ENCODE measurements at places on chromosomes 4 and X. TPM values are rescaled to one million over a fixed set of nuclear protein-coding genes. Genes with fewer than 3 reads are reported as not detected.

CPZ gene
- 1.6 TPM for total RNA-seq

APLN gene
- 0.19 TPM for total RNA-seq

MAGEA8 gene
- not detected for total RNA-seq

SRPX gene
- total RNA-seq = 72.3 TPM

PLXNA3 gene
- 1.6 TPM for total RNA-seq

GATA1 gene
- not detected for total RNA-seq

HDAC8 gene
- total RNA-seq = 42.8 TPM

FNIP2 gene
- total RNA-seq = 5.2 TPM

P2RY10 gene
- total RNA-seq = not detected

DNA sequence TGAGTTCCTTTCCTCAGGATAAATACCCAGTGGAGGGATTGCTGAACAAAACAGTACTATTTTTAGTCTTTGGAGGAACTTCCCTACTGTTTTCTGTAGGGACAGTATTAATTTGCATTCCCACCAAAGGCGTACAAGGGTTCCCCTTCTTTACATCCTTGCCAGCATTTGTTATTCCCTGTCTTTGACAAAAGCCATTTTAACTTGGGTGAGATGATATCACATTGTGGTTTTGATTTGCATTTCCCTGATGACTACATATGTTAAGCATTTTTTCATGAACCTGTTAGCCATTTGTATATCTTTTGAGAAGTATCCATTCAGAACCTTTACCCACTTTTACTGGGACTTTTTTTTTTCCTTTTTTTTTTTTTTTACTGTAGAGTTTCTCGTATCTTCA, 126.2 kb upstream of the ANXA10 start:
- DNase-seq = peak; percentile 40

DNA sequence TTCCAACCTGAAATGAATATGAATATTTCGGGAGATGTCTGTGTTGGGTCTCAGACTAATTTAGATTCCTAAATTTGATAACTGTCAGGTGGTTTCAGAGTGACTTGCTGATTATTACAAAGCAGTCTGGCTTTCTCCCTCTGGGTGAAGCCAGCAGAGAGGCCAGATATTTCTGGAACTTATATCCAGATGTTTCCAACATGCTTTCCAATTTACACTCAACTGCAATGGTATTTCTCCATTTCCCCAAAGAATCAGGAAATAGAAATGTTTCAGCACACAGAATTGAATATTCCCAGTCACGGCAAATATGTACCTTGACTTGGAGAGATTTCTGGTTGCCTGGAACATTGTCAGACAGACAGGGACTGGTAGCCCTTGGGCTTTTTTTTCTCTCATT, 48.5 kb upstream of the EGFL6 start:
- DNase-seq = no peak

DNA sequence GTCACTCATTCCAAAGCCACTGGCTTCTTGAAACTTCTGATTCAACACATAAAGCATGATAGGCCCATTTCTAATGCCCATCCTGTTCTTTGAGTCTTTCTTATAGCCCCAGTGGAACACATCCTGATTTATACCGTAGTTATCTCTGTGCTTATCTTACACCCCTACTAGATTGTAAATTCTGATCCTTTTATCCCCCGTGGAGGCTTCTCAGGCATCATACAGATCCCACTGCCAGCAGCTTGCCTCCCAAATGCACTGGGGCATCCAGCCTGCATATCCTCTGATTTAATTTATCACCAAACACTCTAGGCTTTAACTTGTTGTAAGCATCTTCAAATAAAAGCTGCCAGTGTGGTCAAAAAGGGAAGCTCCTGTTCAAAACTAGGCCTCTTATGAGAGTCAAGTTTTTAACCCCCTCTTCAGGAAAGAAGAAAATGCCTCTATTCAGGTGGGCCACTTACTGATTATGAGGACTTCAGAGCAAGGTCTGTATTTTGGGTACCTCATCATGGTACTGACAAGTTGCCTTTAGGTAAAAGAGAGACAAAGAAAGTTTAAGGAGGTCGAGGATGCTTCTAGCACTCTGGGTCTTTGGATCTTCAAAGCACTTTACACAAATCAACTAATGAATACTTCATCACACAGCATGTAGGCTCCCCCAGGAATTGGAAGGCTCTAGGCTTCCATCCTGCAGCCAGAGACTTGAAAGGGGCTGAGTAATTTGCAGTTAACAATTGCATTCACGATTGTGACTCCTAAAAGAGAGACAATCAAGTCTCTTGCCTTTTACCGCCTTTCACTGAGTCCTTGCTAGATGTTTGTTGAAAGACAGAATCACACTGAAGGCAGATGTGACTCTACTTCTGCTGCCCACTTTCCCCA, 95.8 kb upstream of the LDB2 start:
- DNase-seq = no peak

- no peak for DNase-seq
These were observed 37.4 kb upstream of the SPON2 start for GRCh38 chr4:1209821-1210220.

DNA sequence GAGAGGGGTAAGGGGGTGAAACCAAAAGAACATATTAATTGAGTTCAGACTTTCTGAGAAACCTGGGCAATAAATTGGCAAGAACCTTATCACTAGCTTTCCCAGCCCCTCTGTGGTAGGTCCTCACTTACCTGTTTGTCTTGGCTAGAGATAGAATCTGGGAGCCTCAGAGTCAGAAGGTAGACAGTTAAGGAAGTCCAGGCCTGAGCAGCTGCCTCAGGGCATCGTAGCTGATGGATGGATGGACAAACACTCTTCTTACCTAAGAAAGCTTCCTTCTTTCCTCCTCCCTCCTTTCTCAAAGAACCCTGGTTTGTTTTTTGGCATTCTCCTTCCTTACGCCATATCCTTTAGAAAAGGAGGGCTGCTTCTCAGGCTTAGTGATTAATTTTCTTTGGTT, 24.4 kb downstream of the FRAS1 start:
- DNase-seq = no peak

DNA sequence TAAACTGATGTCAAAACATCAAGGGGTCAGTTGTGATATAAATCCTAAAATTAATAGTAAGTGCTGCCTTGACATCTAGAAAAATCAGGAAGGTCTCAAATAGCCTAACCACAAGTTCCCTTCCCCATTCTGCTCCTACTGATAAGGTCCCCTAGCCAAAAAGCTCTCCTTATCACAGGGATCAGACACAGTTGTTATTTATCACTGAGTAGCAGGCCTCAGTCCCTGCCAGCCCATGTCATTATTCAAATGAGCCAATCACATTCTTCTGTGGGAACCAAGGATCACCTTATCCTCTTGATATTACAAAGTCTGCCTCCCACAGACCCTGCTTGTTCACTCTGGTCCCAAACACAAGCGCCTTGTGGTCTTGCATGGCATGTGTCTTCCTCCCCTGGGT, 23.3 kb upstream of the TMEM255A start:
- DNase-seq = no peak

DNA sequence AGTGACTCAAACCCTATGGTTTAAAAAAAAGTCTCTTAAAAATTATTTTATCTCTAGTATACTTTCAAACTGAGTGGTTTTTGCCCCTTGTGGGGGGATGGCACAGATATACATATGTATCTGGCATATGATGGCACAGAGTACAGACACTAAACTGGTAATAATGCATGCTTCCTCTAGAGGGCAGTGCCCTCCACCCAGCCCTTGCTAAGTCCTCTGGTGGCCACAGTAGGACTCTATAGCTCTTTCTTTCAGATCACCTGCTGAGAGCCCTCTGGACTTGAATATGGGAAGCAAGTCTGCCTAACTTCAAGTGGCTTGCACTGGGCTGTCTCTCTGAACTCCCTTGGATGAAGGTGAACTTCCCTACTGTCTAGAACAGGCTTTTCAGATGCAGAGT, 66.3 kb downstream of the TSPAN7 start:
- DNase-seq = peak; percentile 39

GRCh38 chrX:71629467-71629866, 11.2 kb upstream of the CXCR3 start:
- DNase-seq = no peak

GRCh38 chr4:72641611-72642010, 72.6 kb upstream of the ADAMTS3 start:
- DNase-seq = no peak

DNA sequence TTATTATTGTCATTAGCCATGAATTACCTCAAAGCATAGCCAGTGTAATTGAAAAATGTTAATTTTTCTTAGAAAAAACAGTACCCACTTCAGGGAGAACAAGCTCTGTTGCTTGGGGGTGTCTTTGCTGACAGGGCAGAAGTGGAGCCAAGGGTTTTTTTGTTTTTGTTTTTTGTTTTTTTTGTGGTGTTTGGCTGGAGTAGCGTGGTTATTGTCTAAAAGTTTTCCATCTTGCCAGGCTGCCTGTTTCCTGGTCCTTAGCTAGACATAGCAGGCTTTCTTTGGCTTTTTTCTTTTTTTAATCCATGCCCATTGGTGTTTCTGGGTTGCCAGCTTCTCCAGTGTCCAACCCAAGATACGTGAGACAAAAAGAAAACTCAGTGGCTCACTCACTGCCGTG, 61.5 kb downstream of the CASP3 start:
- DNase-seq = no peak

- DNase-seq = no peak
These were observed 16.5 kb upstream of the KLHL34 start for GRCh38 chrX:21674430-21675186.

Data from H4 (cell line).